ENCODE measurements at places on chromosomes 13 and 19.
A peak's percentile ranks its signal among the peaks of the same experiment; 100 is the strongest.

GRCh38 chr19:33388231-33388724, 14.8 kb downstream of the CEBPG start:
- no peak for DNase-seq

DNA sequence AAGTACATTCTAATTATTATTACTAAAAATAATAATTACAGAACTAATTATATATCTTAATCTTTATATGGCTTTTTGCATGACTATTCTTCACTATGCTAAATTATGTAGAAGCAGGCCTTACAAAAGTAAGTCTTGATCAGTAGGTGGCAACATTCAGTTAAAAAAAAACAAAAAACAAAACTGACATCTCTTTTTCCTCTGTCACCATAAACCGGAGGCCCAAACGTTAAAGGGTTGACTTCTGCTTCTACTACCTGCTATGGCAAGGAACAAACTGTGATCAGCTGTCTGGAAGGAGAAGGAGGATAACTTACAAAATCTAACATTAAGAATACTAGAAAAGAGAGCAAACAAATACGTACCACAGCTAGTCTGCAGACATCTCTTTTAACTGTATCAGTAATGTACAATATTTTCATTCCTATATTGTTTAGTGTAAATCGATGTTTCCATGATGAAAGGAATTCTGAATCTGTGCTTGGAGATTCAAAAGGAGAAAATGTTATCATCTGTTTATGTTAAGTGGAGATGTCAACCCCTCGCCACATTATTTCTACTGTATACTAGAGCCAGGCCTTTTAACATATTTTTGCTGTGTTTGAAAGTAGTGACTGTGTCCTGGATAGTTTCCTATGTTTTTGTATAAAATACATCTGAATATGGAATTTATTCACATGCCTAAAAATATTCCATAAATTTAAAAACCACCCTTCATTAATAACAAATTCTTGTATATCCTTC, 1525.4 kb downstream of the SLITRK1 start:
- no peak for DNase-seq

DNA sequence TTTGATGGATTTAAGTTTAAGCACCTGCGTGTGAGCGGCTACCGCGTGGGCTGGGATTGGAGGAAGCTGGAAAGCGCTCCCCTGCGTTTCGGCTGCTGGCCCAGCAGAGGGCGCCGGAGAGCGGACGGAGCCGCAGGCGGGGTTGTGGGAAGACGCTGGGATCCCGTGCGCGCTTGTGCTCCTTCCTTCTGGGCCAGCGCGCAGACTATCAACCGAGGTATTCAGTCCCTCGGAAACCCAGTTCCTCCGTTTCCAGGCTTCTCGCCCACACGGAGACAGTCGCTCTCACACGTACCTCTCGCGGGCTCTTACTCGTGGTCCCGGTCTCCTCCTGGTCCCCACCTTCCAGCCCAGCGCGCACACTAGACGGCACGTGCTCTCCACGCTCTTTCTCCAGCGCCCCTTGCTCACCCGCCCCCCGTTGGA, 28.8 kb downstream of the EPN1 start:
- peak; percentile 8 for DNase-seq

DNA sequence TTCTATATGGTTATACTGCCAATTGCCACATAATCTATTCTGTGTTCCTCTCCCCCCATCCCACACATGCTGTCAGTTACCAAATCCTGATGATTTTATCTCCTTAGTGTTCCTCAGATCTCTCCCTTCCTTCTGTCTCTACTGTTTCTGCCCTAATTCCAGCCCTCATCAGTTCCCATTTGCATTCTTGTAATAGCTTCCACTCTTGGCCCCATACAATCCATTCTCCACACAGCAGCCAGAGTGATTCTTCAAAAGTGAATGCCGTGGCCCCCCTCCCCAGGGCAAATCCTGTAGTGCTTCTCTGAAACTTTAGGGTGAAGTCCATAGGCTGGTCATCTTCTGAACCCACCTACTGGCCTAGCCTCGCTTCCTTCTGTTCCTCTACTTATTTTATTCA, 114.4 kb downstream of the ZAR1L start:
- no peak for DNase-seq

- no peak for DNase-seq
These were observed 207.8 kb downstream of the POSTN start for GRCh38 chr13:37390735-37391134.

DNA sequence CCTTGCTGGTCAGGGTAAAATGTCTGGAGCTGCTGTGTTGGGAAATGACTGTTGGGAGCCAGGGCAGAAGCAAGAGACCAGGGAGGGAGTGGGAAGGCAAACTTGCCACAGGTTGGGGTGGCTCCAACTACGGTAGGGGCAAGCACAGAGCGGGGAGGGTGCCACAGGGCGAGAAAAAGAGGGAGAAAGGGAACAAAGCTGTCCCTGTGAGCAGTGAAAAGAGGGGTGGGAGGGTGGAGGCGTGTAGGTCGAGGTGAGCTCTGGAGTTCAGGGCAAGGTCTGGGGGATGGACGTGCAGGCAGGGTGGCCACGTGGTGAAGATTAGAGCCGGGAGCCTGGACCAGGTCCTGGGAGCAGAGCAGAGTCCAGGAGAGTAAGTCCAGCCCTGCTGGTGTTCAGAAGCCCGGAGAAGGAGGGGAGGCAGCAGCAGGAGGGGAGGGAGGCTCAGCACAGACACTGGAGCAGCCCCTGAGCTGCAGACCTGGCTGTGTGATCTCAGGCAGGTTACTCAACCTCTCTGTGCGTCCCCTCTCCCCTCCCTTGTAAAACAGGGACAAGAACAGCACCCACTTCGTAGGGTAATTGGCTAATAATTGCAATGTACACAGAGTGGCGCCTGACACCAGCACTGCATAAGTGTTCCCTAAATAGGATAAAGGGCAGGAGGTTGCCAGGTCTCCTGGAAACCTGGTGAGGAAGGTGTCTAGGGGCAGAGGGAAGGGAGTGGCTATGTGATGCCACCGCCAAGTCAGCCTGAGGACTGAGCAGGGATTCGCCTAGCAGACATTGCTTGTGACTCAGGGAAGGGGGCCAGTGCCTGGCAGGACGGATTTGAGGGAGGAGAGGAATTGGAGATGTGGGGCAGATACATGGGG, 3.2 kb upstream of the POLR2E start:
- DNase-seq: no peak

GRCh38 chr19:21460686-21461085, 44.7 kb upstream of the ZNF429 start:
- no peak for DNase-seq

GRCh38 chr13:37811441-37811840, 58.1 kb downstream of the TRPC4 start:
- DNase-seq: no peak

DNA sequence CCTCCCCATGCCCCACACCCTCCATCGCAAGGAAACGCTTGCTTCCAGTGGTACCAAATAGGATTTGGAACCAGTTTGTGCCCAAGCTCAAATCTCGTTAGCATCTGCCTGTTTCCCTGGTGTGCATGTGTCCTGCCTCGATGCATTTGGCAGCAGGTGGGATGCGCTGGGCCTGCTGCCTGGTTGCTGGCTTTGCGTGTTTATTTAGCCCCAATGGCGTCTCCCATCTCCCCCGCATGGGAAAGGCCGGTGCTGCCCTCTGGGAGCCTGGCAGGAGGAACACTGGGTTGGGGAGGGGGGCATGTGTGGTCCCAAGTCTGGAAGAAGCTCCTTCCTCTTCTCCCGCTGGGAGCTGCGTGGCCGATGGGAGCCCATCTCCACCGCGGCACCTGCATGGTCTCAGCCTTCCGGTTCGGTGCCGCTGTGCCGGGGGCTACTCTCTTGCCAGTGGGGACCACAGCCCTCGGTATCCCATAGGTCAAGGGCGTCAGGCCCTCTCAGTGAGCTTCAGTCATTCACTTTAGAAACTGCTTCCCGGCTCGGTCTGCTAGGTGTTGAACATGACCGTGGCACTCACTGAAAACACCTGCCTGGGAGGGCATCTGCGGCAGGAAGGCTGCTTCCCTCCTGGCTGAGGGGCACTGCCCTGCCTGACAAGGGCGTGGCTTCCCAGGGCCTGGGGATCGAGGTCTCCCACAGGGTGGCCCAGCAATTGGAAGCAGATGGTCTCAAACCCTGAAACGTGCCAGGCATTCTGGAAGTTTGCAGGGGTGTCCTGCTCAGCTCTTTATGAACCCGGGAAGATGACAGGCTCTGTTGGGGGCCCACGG, 11.8 kb upstream of the F7 start:
- no peak for DNase-seq

- no peak for DNase-seq
These were observed 77.4 kb upstream of the RNF113B start for GRCh38 chr13:98254513-98254912.
